ENCODE measurements at places on chromosomes 5 and 9.
A peak's percentile ranks its signal among the peaks of the same experiment; 100 is the strongest.

DNA sequence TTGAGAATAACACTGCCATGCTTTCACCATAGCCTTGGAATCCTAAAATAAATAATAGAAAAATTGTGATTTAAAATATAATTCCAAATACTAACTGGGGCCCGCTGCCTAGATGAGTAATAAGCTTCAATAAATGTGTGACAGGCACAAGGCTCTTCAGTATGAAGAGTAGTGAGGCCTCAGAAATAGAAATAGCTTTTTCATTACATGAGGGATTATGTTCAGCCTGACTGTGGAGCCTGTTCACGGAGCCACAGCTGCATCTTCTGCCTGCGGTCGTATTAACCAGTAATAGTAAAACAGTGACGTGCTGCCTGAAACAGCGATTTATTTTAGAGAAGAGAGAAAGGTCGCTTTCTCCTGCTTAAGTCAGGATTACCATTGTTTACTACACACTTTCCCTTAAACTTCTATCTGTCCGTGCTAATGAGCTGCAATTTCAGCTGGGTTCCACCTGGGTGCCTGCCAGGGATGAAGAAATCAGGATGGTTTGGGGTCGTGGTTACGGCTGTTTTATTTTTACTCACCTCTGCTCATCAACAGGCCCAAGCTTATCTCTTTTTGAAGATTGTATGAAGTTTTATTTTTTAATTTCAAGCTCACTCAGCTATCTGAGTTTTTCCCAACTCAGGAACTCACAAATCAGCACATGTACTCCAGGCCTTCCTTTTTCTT, 284.9 kb upstream of the WWC1 start:
- no peak for DNase-seq

DNA sequence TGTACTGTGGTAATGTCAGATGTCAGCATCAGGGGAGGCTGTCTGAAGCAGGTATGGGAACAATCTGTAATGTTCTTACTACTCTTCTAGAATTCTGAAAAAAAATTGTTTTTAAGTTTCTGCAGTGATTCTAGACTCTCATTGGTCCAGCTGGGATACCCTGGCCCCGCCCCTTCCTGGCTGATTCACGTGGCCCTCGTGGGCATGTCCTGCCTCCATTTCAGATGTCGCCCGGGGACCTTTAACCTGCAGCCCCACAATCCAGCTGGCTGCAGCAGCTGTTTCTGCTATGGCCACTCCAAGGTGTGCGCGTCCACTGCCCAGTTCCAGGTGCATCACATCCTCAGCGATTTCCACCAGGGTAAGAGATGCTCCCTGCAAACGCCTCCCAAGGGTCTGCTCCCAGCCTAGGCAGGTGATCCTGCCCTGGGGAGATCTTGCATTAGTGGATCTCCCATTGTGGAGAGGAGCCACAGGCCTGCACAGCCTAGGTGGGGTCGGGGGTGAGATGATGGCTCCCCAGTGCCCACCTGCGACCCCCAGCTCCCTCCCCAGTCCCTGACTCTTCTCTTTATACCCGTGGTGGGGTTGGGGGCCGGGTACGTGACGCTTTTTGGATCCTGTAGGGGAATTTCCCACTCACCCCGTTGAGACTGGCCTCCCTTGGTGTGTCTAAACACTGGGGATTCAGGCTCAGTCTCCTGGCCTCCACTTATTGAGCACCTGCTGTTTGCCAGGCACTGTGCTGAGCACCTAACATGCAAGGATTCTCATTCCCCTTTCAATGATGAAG, 36.5 kb downstream of the LAMC3 start:
- DNase-seq = no peak

GRCh38 chr9:19174127-19174912, 47.0 kb upstream of the PLIN2 start:
- peak; percentile 13 for DNase-seq

DNA sequence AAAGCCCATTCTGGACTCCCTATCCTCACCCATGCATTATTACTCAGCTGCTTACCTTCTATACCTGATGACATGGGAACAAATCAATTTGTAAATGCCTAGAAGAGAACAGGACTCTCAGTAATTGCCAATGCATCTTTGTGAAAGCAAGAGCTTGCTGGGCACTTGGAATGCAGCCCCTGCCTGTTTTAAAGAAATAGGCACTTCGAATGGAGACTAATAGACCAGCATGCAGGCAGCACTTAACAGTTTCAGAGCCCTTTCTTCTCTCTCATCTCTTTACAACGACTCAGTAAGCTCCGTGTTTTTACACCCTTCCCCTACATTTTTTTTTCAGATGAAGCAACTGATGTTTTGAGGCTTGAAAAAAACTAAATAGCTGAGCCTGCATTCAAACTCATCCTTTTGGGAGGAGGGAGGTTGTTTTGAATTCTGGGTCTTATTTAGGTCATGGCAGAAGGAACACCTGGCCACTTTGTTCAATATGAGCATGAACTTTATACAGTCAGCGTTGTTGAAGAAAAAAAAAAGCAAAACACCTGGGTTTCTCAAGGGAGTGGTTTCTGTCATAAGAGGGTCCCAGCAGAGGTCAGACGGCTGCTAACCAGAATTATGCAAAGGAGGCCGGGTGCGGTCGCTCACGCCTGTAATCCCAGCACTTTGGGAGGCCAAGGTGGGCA, 34.6 kb upstream of the WHRN start:
- no peak for DNase-seq

DNA sequence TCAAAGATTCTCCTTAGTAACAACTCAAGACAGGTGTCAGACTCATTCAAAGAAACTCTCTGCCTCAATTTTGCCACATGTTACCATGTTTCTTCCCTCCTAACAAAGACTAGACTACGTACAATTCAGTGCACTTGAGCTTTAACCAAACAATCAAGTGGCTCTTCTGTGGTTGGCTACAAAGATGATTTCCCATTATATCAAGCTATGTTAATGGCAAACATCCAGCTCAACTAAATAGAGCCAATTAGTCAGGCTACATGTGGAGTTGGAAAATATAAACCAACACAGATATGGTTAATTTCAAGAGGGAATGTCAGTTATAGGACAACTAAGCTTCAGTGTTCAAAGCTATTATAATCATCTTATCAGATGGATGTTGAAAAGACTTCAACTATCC, 29.2 kb upstream of the ADRA1B start:
- DNase-seq = no peak

DNA sequence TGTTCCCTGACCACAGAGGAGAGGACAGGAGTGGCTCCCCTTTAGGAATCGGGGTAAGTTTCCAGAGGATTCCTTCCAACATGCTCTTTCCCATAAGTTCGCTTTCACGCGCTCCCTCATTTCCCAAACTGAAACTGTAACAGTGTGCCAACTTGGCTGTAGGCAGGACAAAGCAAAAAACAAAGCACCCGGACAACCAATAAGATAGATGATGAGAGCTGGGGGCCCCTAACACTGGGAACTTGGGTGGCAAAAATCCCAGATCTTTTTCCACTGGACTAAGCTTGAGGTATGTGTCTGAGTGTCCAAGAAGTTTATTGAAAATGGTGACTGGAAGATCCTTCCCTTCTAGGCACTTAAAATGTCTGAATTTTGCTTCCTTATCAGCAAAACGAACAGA, 258.7 kb upstream of the IL12B start:
- no peak for DNase-seq

DNA sequence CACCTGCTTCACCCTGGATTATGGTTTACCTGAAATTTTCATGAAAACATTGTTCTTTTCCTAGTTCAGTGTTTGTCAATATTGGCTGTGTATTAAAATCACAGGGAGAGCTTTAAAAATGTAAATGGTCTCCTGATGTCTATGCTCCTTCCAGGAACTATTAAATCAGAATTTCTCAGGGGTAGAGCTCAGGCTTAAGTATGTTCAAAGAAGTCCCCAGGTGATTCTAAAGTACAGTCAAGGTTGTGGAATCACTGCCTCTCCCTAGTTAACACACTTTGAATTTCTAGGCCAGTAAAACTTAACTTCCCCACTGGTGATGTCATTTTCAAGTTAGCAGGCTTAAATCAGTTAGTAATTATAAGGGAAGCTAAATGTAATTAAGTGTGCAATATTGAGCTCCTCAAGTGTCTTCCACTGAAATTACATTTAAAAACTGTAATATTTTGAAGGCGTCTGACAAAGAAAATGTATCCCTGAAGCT, 150.3 kb upstream of the SLC28A3 start:
- no peak for DNase-seq

DNA sequence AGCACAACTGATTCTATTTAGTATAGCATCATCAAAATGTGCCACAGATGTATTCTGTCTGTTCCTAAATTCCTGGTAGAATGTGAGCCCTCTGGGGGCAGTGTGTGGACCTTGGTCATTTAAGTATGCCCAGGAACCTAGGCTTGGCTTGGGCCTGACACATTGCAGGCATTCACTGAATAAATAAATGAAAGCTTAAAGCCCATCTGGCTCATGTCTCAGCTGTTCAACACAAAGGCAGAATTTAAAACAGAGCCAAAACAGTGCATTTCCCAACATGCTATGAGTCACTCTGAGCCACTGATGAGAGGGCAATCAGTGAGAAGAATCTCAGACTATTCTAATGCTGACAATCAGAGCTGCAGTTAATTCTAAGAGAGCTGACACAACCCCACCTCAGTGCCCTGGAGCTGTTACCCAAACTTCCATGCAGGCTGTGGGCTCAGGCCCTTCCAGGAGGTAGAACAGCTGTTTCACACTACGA, 8.1 kb downstream of the FAM193B start:
- DNase-seq = peak; percentile 52

GRCh38 chr9:87425202-87425601, 72.5 kb upstream of the DAPK1 start:
- DNase-seq = no peak

DNA sequence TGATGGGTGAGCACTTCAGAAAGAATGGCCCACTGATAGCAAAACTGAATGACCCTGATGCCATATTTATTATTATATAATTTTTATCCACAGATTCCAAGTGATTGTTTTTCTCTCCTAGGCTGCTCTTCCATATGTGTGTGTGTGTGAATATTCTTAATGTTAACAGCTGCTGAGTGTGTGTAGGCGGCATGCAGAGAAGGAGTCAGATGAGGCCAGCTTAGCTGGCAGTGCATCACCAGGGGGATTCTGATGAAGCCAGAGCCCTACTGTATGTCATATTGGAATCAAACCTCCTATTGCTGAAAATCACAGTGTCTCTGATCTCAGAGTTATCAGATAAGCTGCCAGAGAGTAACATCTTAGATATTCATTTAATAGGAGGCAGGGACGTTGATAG, 177.1 kb downstream of the DMAC1 start:
- no peak for DNase-seq

- no peak for DNase-seq
Observed at GRCh38 chr5:179623906-179624741, 653 bp upstream of the HNRNPH1 start.

DNA sequence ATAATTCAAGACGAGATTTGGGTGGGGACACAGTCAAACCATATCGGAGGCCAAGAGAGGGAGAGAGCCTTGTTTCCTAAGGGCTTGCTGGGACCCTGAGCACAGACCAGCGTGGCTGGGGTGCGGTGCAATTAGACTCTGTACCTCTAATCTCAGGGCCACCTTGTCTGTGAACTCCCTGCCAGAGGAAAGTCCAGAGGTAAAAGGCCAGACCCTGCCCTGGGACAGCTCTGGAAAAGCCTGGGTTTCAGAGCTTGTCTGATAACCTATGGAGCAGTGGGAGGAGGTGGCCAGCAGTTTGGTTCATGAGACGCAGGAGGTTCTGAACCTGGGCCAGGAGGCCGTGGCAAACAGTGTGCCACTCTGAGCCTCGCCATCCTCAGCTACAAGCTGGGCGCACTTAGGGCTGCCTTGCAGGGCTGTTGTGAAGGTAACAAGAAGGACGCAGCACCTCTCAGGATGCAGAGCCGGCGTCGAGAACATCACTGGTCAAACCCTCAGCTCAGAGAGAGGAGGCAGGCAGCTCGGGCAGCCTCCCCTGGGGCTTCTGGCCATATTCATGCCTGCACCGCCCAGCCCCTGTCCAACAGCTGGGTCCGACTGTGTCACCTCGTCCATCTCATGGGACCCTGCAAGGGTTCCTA, 4.8 kb upstream of the DOLPP1 start:
- no peak for DNase-seq

DNA sequence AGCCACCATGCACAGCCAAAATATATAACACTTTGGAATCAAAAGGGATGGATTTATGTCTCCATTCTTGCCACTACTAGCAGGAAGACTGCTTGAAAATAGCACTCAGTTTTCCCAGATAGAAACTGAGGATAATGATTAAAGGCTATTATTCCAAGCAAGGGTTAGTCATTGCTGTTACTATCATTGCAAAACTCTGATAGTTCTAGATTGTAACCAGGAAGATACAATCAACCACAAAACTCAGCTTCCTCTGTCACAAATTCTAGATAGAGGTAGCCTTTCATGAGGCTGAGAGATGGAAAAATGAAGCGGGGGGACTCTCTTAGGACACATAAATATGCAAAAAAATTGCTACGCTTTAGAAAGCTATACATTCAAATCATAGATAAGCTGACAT, 3.1 kb downstream of the ANXA1 start:
- no peak for DNase-seq

All from NT2/D1 (cell line).